ENCODE measurements at places on chromosomes 3 and 15.
A peak's percentile ranks its signal among the peaks of the same experiment; 100 is the strongest.

- no peak for DNase-seq
Measured at GRCh38 chr15:42547918-42548248, 710 bp downstream of the LRRC57 start.

GRCh38 chr3:12372741-12373280 lies 83.9 kb downstream of the PPARG start:
- no peak for DNase-seq

DNA sequence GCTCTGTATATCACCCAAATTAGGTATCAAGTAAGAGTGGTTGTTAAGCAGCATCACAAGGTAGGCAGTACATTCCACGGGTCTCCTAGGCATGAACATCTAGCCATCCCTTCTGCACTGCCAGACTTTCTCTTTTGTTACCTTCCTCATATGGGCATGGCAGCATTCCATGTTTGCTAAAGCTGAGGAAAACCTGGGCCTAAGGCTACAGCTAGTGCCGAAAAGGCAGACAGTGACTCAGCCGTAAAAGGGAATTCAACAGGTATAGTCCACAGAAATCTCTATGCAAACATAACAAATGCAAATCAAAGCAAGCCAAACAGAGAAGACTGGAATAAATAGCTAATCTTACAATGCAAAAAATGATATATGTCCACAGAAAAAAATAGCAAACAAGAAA lies 645.4 kb downstream of the ZBBX start:
- no peak for DNase-seq

DNA sequence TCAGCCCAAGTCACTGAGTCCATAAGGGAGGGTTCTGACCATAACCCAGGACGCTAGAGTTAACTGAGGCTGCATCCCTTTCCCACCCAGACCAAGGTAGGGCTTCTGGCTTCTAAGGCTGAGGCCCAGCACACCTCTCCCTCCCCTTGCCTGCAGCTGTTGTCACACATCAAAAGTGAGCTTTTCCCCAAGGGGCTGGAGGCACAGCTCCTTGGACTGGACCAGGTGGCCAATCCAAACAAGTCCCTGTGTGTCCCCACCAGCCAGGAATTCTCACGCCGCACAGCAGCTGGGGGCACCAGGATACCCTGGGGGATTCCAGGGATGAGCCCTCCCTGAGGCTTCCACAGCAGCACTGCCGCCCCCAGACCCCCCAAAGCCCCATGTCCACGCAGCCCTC lies 22.3 kb upstream of the ISLR2 start:
- DNase-seq: no peak

- no peak for DNase-seq
Measured at GRCh38 chr3:124133366-124133940, 141.5 kb upstream of the ROPN1 start.

GRCh38 chr3:177146646-177147045 lies 50.6 kb downstream of the TBL1XR1 start:
- DNase-seq: no peak

DNA sequence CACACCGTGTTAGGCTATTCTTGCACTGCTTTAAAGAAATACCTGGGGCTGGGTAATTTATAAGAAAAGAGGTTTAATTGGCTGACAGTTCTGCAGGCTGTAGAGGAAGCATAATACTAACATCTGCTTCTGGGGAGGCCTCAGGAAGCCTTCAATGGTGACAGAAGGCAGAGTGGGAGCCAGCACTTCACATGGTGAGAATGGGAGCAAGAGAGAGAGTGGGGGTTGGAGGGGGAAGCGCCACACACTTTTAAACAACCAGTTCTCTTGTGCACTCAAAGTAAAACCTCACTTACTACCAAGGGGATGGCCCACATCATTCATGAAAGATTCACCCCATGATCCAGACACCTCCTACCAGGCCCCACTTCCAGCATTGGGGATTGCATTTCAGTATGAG lies 181.1 kb downstream of the APBA2 start:
- no peak for DNase-seq

DNA sequence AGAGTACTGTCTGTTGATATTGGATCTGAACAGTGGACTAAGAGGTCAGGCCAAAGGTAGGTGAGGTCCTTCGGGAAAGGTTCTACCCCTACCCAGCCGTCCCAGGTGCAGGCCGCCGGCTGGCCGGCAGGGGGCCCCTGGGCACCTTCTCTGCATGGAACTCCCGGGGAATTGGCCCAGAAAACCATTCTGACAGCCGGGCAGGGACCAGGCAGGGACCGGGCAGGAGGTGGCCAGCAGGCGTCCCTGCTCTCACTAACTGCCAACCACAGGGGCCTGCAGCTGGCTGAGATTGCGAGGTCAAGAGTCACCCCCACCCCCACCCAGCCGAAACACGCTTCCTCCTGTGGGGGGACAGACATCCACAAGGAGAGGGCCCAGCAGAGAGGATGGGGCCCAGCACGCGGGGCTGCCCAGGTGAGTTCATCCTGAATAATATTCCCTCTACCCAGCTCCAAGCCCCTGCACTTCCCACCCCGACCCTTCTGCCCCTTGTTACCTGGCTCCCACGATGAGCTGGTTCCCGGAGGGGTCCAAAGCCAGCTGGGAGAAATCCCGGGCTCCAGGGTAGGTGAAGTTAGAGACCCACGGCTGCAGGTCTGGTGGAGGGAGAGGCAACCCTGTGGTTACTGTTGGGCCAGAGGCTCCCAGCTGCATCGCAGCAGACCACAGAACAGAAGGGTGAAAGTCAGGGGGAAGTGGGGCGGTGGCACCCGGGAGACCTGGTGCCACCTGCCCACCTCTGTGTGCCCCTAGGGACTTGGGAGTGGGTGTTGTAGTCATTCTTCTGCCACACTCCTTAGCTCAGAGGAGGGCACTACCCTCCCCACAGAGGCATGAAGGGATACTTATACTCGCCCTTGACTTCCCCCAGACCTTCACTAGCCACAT lies 84.4 kb downstream of the SEMA5B start:
- peak; percentile 14 for DNase-seq

- DNase-seq: no peak
Measured at GRCh38 chr3:130480736-130481135, 36.2 kb upstream of the COL6A6 start.

DNA sequence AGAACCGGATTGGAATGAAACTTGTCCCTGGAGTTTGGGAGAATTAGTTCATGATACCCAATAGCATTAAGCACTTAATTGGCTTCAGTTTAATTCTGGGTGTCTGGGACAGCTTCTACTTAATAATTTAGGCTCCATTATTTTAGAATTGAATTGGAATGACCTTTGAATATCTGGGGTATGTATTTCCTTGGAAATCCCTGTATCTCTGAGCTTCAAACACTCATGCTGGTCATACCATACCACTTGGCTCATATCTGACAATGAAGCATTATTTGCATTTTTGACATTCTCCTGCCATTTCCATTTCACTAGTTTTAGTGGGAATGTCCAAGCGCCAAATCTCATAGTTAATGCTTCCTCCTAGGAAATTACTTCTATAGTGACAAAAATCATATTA lies 393.1 kb downstream of the DIPK2A start:
- DNase-seq: no peak

DNA sequence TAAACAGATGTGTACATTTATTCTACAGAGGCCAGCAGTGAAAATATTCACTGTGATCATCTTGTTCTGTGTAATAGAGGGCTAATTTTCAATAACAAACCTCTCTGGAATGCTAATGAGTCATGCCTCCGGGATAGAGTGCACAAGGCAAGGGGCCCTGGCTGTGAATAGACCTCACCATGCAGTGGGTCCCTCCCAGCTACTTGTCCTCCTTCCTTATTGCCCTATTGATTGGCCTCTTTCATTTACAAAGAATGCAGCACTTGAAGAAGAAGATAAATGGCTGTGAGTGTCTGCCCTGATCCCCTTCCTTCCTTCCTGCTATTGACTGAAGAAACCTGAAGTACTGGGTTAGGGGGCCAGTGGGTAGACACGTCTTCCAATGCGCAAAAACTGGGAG lies 436.3 kb downstream of the WDR72 start:
- DNase-seq: no peak
